ENCODE measurements at places on chromosomes 7 and 10.

- DNase-seq: no peak
These were observed 252.7 kb downstream of the PRPF18 start for GRCh38 chr10:13839430-13839990.

- DNase-seq: no peak
These were observed 43.4 kb upstream of the PTN start for GRCh38 chr7:137386966-137387365.

- DNase-seq: no peak
These were observed 837.8 kb upstream of the LRRN3 start for GRCh38 chr7:110253093-110253492.

GRCh38 chr10:101779544-101780186 lies 3.6 kb downstream of the NPM3 start:
- peak; percentile 50 for DNase-seq

- DNase-seq: no peak
These were observed 27.4 kb upstream of the LOXL4 start for GRCh38 chr10:98295401-98295811.

DNA sequence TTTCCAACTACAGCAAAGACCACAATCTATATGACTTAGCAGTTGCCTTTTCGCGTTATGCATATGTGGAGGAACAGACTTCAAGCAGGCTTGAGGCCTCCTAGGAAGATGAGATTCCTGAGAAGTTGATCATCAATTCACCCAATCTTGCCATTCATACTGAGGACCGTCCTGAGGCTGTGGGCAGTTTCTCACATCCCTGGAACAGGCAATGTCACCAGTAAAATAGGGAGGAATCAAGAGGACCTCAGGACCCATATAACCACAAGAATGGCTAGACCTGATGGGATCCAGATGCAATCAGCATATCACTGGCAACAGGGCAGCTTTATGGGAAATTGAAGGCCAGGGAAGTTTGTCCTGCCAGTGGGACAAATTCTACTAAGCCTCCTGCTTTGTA lies 17.3 kb downstream of the KDM7A start:
- DNase-seq: no peak

DNA sequence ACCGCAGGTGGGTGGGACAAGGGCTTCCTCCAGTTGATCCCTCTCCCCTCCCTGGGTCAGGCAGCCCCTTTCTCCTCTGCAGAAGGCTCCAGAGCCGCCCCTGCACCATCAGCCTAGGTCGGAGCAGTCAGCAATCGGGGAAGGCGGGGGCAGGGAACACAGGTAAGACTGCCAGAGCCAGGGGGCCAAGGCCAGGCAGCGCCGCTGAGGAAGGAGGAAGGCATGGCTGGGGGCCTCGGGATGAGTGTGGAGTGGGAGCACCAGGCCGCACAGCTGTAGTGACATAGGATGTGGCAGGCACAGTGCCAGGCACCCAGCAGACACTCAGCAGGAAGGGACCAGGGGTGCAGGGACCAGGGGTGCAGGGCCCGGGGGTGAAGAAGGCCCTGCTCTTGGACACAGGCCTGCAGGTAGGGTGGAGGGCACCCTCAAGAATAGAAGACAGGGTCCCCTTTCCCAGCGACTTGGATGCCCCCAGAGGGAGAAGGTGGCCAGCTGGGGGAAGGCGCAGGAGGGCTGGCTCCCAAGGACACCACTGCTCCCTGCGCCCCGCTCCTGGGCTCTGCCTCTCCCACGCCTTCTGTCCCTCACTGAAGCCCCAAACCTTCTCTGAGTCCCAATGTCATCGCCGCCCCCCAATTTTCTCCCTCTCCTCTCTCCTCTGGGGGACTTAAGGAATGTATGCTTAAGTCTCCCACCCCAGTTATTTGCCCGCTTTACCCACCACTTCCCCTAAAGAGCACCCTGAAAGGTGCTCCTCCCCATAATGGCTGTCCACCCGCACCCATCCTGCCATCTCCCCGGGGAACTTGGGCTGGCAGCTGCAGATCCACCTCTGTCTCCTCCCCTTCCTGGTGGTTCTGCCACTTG lies 38.5 kb downstream of the CAMK2B start:
- no peak for DNase-seq

GRCh38 chr10:109239371-109239770 lies 683.9 kb downstream of the XPNPEP1 start:
- DNase-seq: no peak

GRCh38 chr7:26912933-26913536 lies 48.6 kb upstream of the SKAP2 start:
- DNase-seq: no peak

GRCh38 chr7:104921596-104921995 lies 92.4 kb upstream of the KMT2E start:
- no peak for DNase-seq

DNA sequence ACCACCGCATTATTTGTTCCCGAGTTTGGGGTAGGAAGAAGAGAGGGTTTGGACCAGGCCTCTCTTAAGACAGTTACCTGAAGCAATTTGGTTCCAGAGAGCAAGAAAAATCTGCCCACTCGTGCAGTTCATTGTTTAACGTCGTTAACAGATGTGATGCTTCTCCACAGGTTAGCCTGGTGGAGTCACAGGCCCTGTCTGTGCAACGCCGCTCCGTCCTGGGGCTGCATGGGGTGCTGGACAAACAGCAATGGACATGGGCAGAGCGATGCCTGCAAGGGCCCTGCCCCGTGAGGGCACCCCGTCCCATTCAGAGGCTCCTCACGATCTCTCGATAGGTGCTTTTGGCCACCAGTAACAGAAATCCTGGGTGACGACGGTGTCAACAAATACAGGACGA lies 9.7 kb downstream of the FOXL3 start:
- no peak for DNase-seq

GRCh38 chr7:3648276-3648675 lies 347.2 kb downstream of the SDK1 start:
- no peak for DNase-seq

- no peak for DNase-seq
These were observed 89.2 kb upstream of the PFKP start for GRCh38 chr10:2978111-2978510.
